ENCODE measurements at places on chromosomes 11 and 22. TPM values are rescaled to one million over a fixed set of nuclear protein-coding genes. Genes with fewer than 3 reads are reported as not detected.

DNA sequence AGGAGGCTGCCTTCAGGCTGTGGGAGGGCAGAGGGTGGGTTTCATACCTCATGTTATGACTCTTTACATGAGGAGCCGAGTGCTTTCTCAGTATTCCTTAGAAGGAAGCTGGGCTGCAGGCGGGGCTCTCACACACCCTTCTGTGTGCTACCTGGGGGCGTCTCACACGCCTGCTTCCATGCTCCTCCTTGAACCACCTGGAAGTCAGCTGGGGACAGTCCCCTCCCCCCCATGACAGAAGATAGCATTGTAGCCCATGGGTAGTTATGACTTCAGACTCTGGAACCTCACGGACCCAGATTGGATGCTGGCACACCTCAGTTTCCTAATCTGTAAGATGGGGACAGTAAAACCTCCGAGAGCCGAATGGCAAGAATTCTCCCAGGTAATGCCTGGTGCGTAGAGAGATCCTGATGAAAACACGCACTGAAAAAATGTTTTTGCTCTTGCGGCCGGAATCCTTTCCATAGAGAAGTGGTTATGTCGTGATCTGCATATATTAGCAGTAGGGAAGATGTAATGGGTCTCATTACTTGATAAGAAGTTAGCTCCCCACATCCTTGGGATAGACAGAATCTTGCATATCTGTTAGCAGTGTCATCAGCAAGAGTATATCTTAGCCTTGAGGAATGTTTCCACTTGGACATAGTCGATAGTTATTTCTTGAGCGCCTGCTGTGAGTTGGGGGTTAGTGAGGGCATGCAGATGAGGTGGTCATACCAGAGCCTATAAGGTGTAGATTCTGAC, 4.9 kb downstream of the DAGLA start:
- DNase-seq: no peak

Gene SPINDOC
- polyA plus RNA-seq: 20.1 TPM

DNA sequence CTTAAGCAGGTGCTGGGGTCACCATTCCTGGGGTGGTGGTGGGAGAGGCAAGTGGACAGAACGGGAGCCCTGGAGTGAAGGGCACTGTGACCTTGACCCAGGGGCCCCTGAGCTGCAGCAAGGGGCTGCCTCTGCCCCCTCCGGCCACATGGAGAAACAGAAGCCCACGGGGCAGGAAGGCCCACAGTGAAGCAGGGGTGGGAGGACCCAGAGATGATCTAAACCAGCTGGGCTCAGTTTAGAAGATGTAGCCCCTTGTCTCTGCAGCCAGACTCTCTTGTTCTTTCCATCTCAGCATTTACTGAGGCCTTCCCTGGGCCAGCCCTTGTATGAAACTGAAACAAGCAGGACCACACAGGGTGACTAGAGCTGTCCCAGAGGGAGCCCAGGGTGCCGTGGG, 30.5 kb downstream of the WNT11 start:
- no peak for DNase-seq

DNA sequence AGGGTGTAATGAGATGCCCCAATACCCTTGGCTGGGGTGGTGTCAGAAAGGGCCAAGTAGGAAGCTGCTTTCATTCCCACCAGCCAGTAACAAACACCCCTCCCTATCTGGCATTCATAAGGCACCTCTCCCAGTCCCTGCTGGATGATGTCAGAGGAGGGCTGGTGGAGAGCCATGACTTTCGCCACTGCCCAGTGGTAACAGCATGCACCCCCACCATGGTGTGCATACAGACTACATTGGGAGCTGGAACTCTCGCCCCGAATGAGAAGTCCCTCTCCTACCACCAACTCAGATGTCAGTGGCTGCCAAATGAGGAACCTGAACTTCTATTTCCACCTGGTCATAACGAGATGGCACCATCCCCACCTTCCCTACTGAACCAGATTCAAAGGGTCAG, 73.3 kb downstream of the SGSM3 start:
- DNase-seq: no peak

- DNase-seq: no peak
These were observed 1200.5 kb downstream of the BRD1 start for GRCh38 chr22:48627203-48627602.

Gene DERL3
- polyA plus RNA-seq: 0.66 TPM

DNA sequence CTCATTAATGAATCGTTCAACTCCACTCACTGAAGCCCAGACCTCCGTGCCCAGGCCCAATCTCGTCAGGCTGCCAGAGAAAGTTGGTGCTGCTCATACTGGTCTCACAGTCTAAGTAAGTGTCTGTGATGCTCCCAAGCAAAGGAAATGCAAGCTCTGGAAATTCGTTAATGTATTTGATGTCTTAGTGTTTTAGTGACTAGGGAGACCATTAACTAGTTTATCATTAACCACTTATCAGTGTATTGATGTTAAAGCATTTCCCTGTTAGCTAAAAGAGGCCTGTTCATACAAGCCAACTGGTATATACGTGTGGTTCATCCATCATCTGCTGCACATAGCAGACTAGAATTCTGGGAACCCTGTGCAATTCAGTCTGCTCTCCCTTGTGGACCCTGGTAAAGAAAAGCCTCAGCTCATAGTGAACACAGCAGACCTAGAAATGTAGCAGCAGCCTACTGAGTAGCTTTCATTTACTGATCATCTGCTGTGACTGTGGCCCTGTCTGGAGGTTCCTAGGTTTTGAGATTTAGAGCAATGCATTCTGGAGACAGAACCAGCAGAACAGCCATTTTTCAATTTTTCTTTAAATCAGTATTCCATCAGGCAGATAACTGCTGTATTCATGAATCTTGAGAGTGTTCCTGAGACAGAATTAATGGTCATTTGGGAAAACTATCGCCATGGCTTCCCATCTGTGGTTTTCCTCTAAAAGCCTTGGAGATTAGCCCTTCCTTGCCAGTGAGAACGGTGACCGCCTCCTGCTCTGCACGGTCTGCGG, 15.7 kb upstream of the AIFM3 start:
- no peak for DNase-seq

Gene CSNK2A3
- polyA plus RNA-seq: 0.24 TPM

DNA sequence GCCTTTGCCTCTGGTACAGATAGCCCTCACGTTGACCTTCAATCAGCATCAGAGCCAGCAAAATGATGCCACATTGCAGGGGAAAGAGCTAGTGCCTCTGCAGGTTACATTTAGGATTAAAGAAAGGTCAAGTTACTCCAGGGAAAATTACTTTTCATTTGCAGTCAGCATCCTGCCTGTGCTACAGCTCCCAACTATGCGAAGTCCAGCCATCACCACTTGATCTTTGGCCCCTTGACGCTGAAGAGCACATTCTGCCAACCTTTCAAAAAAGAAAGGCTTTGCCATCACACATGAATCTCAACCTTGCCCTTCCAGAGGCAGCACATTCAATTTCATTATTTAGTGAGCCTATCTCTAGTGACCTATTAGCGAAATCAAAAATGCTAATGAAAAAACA, 11.3 kb downstream of the FJX1 start:
- no peak for DNase-seq

DNA sequence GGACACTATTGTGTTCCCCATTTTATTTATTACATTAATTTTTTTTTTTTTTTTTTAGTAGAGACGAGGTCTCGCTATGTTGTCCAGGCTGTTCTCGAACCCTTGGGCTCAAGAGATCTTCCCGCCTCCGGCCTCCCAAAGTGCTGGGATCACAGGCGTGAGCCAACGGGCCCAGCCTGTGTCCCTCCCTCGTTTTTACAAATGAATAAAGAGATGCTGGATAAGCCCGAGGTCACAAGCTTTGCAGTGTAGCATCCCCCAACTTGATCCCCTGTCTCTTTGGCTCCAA, 297 bp upstream of the MTFP1 start:
- no peak for DNase-seq

GRCh38 chr22:40714499-40715337, 35.4 kb downstream of the MCHR1 start:
- no peak for DNase-seq

Gene H19
- polyA plus RNA-seq: 12,528 TPM

Gene CCDC73
- polyA plus RNA-seq: 0.05 TPM

DNA sequence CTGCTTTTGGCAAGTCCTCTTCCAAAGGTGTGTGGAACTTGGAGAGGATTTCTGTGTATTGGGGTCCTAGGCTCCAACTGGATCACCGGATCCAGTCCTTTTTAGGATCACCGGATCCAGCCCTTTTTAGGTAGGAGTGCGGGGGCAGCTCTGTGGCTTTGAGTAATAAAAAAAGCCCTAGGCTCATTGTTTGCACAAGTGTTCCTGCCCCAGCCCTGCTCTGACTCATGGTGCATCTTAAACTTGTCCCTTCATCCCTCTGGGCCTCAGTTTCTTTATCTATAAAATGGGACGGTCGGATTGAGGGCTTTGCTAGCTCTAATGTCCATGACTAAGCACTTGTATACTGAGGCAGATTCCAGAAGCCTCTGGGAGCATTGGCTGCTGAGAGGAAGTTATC, 22.7 kb upstream of the CD44 start:
- DNase-seq: no peak

DNA sequence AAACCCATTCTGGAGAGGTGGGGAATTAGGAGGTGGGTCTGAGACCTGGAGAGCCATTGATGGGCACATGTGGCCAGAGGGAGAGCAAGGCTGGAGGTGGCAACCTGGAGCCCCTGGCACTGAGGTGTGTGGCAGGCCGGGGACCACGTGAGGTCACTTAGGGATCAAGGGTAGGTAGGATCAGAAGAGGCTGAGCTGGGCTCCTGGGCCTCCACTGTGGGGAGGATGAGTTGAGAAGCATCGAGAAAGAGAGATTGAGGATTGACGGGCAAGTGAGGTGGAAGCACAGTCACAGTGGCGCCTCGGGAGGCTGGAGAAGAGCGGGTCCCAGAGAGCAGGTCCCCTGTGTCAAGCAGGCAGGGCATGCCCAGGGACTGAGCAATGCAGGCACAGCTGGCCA, 4.1 kb downstream of the GNAZ start:
- DNase-seq: no peak

GRCh38 chr11:73399636-73400035, 23.4 kb downstream of the RELT start:
- DNase-seq: no peak

DNA sequence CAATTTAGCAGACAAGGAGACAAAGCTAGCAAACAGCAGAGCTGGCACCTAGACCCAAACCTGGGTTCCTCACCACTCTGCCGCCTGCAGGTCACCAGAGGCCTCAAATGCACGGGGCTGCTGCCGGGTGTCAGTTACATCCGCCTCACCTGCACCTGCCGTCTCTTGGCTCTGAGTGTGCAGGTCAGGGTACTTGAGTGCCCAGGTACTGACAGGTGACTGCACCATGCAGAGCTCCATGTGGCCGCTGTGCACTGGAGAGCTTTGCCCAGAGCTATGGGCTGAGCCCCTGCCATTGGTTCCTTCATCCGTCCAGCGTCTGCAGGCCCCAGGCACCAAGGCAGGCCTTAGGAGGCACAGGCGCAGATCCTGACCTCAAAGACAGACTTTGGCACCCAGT, 35.0 kb downstream of the PDGFB start:
- DNase-seq: no peak

DNA sequence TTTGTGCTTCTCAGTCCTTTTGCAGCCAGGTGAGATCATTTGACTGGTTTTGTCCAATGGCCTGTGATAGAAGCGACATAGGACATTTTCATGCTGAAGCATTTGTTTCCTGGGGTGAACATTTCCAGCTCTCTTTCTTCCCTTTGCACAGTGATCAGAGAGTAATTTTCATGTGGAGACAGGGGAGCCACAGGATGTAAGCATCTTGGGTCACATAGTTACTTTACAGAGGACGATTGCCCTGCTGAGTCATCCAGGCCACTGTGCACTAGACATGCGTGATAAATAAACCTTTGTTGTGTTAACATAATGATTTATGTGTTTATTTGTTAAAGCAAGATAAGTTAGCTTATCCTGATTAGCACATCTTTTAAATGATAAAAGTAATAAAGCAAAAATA, 263.5 kb upstream of the CCDC179 start:
- DNase-seq: no peak

Gene PKNOX2
- polyA plus RNA-seq: 27.6 TPM

GRCh38 chr11:32388871-32389770, 46.2 kb downstream of the WT1 start:
- DNase-seq: no peak

Gene IL10RA
- polyA plus RNA-seq: 3.8 TPM

Gene CASP12
- 0.34 TPM for polyA plus RNA-seq

Gene PLET1
- polyA plus RNA-seq: not detected

- DNase-seq: no peak
These were observed 15.0 kb downstream of the RHOD start for GRCh38 chr11:67071420-67072284.

GRCh38 chr22:50675553-50676179, 3.0 kb downstream of the SHANK3 start:
- no peak for DNase-seq

GRCh38 chr22:22398530-22399327, 109.8 kb downstream of the ZNF280B start:
- no peak for DNase-seq

Gene DRD2
- 0.16 TPM for polyA plus RNA-seq

Gene MMP8
- 0.04 TPM for polyA plus RNA-seq

Data from forelimb muscle (tissue), 1 donor.